CD4-positive, alpha-beta T cell treated with Interleukin-2 at 100 ng/mL for 4 hours (primary cell): ENCODE measurements at places on chromosomes 16 and 17.

- peak; percentile 4 for DNase-seq
Observed at GRCh38 chr16:85519540-85520231, 93.4 kb upstream of the GSE1 start.

DNA sequence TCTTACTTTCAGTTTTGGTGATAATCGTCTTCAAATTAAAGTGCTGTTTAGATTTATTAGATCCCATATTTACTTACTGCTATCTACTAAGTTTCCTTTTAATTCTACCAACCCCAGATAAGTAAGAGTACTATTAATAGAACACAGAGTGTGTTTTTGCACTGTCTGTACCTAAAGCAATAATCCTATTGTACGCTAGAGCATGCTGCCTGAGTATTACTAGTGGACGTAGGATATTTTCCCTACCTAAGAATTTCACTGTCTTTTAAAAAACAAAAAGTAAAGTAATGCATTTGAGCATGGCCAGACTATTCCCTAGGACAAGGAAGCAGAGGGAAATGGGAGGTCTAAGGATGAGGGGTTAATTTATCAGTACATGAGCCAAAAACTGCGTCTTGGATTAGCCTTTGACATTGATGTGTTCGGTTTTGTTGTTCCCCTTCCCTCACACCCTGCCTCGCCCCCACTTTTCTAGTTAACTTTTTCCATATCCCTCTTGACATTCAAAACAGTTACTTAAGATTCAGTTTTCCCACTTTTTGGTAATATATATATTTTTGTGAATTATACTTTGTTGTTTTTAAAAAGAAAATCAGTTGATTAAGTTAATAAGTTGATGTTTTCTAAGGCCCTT is 56.8 kb downstream of the HLF start:
- no peak for DNase-seq

DNA sequence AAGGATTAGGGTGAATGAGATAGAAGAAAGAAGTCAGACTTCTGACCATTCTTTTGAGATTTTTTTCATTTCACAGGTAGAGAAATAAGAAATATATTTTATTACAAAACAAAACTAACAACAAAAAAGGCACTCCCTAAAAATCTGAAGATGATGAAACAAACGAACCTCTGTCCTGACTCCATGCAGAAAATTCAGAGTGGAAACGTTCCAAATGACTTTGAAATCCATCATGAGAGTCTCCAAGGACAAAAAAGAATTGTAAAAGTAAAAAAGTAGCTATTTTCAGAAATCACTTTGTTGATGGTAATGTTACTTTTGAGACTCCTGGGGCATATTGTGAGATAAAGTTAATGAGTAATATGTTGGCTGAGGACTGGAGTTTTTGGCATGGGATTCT is 26.4 kb upstream of the MNT start:
- DNase-seq = no peak

DNA sequence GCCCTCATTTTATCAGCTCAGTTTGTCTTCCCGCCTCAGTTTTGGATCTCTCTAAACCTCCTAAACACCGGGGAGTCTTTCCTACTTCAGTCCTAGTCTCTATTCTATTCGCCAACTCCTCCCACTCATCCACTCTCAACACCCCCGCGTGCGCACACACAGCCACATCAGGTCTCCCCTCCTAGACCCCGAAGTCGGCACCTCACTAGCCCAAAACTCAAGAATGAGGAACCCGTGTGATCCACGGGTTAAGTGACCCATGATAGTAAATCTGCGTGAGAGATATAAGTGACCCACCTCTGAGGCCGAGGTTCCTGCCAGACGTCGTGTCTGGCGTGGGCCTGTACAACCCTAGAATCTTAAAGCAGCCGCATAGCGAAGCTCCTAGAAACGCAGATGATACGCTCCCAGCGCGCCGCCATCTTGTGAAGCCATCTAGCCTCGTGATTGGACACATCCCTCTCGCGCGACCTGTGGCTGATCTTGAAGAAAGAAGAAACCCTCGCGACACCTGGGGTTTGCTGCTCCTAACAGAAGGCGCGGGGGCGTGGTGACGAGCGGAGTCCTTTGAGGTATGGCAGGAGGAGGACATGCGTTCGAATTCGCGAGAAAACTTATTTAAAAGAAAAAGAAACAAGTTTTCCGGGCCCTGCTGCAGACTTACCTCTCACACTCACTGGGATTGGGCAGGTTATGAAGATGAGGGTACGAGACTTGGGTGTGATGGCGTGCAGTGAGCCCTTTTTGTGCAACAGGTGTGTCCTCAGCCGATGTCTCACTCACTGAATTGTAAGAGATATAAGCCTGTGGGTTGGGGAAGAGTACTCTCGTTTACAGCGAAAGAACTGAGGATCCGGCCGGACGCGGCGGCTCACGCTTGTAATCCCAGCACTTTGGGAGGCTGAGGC is at the start of gene METTL16:
Gene METTL16 (minus strand): TSS at position 427 of the 908 bp plus-strand sequence. CDS start 9,557 bp downstream, outside the sequence.
- DNase-seq = peak; percentile 98

DNA sequence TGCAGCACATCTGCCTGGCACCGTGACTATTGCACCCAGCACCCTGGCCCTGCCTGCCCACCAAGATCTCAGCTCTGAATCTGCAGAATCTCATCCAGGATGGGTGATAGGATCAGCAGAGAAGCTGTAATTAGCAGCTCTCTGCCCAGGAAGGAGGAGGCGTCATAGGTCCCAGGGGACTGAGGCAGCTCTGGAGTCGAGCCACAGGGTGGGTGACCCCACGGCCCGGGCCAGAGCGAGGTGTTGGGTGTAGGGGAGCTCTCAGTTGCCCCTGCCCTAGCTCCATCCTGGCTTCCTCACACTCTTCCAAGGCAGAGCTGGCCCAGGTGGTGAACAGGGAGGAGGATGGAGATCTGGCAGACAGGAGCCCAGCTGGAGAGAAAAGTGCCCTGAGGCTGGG is 18.2 kb upstream of the FAM83G start:
- no peak for DNase-seq

GRCh38 chr16:17827313-17827712 is 356.6 kb upstream of the XYLT1 start:
- no peak for DNase-seq

DNA sequence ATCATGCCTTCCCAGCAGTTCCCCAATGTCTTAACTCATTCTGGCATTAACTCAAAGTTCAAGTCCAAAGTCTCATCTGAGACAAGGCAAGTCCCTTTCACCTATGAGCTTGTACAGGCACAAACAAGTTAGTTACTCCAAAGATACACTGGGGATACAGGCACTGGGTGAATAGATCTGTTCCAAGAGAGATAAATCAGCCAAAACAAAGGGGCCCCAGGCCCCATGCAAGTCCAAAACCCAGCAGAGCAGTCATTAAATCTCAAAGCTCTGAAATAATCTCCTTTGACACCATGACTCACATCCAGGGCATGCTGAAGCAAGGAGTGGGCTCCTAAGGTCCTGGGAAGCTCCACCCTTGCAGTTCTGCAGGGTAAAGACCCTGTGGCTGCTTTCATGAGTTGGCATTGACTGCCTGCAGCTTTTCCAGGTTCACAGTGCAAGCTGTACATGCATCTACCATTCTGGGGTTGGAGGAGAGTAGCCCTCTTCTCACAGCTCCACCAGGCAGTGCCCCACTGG is 332.2 kb upstream of the KIF2B start:
- DNase-seq = no peak

DNA sequence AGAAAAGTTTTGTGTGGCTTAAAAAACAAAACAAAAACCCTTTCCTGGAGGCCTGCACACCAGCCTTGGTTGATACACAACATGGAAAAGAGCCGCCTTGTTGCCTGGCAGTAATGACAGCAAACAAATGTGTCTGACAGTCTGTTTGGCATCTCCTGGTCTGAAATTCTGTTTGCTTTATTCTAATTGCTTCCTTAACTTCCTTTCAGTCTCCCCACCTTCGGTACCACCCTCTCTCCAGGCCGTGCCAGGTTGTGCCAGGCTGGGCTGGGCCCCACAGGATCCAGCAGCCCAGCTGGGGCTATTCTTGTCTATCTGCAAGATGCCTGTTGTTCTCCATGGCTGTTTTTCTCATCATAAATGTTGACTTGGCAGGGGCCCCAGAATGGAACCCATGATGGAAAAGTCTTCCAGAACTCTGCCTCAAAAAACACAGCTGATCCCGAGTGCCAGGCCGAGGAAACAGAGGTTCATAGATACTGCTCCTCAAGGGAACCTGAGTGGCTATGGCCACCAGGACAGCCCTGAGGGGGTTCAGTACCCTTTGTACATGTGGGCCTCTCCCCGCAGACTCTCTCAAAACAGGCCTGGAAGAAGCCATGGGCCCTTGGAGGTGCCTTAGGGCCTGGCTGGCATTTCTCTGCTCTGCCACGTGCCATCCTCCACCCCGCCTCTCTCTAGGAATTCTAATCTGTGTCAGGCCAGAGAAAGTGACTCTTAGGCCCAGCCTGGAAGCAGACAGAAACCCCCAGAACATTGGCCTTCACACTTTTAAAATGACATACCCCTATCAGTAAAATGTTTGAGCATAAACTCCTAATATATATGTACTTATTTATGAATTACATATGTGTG is 50.5 kb downstream of the YPEL2 start:
- DNase-seq = no peak

DNA sequence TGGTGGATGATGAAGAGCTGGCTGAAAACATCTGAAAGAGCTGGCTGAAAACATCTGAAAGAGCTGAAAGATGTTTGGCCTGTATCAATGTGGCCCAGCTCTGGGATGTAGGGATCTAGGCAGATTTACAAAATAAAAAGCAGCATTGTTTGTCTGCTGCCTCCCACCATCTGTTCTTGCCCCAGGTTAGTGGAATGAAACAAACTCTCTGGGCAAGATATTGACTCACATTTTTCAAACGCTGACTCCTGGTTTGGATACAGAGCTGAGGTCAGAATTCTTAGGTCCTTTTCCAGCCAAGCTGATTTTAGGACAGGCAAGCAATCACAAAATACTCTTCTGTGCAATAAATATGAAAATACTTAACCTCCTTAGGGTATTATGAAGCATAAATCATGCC is 139.0 kb downstream of the STX8 start:
- DNase-seq = no peak

- DNase-seq = no peak
Observed at GRCh38 chr17:63798572-63799106, 24.7 kb downstream of the DDX42 start.

DNA sequence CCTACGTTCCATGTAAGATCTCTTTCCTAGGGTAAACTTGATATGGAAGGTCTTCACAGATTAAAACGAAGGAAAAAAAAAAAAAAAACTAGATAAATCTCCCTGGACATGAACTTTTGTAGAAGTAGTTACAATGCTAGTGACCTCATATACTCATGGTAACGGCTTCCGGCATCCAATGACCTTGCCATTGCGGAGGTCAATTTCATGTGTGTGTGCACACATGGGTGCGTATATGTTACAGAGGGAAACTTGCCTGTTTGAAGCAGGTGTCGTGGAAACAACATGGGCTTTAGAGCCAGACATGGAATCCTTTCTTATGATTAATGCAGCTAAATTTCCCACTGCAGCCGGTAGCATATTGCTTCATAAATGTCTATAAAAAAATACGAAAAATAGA is 435.5 kb downstream of the MAF start:
- DNase-seq = no peak

GRCh38 chr16:86581458-86581857 is 3.1 kb downstream of the FOXL1 start:
- DNase-seq = no peak
